Activated naive CD8-positive, alpha-beta T cell treated with anti-CD3 and anti-CD28 coated beads for 36 hours (primary cell): ENCODE measurements at places on chromosomes 12 and 14. TPM values are rescaled to one million over a fixed set of nuclear protein-coding genes. Genes with fewer than 3 reads are reported as not detected.

GRCh38 chr12:107331912-107332311, 238.6 kb upstream of the CRY1 start:
- no peak for DNase-seq

Gene C12orf50
- total RNA-seq = 0.16 TPM

- no peak for DNase-seq
These were observed 118.3 kb downstream of the ETV6 start for GRCh38 chr12:11767798-11768197.

GRCh38 chr12:53994264-53995001, 5.5 kb upstream of the HOXC9 start:
- DNase-seq = no peak

GRCh38 chr14:91398707-91399106, 18.9 kb downstream of the CCDC88C start:
- DNase-seq = no peak

Gene NELL2
- 134 TPM for total RNA-seq

DNA sequence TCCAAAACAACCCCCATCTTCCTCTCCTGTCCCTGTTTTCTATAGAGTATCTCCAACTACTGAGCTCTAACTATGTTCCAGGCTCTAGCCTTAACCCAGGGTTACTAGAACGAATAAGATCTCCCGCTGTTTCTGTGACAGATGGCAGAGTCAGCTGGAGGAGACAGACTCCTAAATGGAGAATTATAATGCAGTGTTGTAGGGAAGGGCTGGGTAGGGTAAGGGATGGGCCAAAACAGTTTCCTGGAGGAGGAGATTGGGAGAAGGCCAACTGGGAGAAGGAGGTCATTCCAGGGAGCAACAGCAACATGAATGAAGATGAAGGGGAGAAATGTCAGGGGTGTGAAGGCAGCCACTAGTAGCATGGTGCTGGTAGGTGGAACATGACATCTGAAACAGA, 73.4 kb upstream of the ANO4 start:
- no peak for DNase-seq

DNA sequence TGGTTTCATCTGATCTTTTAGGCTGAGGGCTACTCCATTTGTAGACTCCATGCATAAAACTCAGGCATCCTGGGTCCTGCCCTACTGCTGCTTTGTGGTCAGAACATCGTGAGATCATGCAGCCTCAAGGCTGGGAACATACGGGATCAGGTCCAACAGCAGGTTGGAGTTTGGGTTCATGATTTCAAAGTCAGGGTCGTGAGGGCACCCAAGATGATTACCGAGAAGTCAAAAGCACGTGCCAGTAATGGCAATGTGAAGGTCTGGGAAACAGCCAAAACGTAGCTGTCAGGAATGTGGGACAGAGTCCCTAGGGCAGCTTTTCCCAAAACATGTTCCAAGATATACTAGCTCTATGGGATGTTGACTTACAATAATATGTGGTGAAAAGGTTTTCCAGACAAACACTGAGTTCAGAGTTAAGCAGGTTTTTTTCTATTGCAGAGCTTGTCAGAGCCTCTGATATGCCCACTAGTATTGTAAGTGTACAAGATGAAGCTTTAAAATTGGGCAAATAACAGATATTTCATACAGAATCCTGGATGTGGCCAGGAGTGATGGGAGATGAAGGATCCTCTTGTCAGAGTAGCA, 130.3 kb upstream of the DNM1L start:
- DNase-seq = no peak

DNA sequence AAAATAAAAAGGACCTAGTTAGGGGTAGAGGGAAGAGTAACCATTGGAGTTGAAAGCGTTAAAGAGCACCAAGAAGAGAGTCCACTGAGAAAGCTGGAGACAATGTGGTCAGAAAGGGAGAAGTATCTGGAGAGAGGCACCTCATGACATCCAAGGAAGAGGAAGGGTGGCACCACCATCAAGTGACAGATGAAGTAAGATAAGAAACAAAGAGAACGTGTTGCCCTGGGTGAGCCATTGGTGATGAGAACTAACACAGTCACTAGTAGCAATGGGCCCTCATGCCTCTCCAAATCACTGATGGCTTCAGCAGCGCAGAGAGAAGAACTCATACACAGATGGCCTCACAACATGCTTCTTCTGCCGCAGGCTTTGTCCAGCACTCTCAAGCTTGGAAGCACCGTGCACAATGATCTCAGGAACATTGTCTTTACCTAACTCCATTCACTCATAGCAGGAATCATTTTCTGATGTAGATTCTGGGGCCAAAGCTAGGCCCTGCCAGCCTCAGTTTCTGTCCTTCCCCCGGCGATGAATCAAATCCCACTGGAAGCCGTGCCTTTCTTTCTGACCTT, 252.9 kb downstream of the DPF3 start:
- DNase-seq = no peak

DNA sequence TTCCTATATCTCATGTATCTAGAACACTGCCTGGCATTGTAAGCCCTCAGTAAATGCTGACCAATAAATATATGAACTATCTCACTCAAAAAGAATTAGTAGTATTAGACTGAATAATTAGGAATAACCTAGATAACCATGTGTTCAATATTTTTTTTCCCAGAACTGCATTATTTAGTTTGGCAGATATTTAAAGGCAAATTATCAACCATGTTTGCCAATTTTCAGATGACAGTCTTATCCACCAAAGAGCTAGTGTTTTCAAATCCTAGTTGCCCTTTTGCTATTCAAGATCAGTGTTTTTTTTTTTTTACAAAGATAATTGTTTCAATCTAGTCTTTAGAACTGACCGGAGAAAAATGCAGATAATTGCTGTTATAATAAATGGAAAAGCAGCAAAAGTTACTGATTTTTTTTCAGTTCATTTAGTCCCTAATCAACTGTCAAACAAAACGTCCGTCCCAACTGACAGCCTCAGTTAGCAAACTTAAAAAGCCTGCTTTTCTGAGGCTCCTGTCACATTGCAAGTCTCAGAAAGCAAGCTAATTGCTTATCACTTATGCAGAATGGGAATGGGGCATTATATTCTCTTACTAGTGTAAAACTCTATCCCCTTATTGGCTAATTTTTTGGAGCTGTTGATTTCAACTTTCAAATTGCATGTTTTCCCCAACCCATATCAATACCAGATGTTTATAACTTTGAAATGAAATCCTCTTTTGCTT, 203.2 kb downstream of the PAWR start:
- no peak for DNase-seq

Gene NTN4
- not detected for total RNA-seq

DNA sequence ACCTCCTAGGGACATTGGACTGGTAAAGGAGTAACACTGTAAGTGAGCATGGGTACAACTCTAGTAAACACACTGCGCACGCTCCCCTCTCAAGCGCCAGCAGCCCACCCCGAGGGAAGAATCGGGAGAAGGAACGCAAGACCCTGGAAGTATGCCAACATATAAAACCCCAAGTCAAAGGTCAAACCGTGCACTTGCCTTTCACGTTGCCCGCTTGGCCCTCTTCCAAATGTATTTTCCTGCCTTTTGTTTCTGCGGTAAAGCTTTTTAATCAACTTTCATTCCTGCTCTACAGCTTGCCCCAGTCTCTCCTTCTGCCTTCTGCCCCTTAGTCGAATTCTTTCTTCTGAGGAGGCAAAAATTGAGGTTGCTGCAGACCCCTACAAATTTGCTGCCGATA, 17.6 kb upstream of the CHST11 start:
- no peak for DNase-seq

Gene DUSP6
- total RNA-seq = 15.6 TPM

- DNase-seq = no peak
These were observed 2.0 kb upstream of the FZD10 start for GRCh38 chr12:130160306-130160705.

DNA sequence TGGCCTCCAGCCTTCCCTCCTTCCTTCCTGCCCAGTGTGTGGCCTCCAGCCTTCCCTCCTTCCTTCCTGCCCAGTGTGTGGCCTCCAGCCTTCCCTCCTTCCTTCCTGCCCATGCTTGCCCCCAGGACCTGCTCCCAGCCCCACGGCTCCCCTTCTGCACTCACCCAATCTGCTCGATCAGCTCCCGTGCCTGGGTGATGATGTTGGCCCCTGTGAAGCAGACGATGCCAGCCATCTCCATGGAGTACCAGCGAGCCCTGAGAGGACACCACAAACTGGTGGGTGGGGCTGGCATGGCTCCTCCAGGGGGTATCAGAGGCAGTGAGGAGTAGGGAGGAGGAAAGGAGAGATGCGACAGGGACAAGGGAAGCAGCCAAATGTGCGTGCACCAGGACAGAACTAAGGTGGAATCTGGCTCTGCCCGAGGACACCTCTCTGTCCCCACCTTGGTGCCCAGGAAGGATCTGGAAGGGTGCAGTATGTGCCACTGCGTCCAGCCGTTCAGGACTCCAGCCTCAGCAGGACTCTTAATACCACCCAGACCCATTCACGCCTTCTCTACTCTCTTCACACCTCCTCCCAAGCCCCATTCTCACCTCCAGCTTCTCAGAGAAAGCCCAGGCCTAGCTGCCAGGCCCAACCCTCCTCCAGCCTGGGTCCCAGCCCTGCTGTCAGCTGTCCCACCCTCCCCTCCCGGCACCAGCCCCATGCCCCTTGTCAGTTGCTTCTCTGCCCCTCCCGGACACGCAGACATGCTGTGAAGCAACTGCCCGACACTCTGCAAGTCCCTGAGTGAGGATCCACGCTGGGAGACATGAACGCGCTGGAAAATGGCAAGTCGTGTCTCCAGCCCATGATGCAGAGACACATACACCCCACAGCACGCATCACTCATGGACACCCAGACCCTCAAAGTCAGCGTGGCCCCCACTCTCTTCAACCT, 22.7 kb downstream of the POLE start:
- DNase-seq = no peak

Gene CCDC177
- not detected for total RNA-seq

GRCh38 chr12:112236786-112237185, 111.4 kb downstream of the TRAFD1 start:
- DNase-seq = no peak

- DNase-seq = no peak
These were observed 63.7 kb upstream of the BDKRB2 start for GRCh38 chr14:96140952-96141351.

Gene TCL1B
- not detected for total RNA-seq

- DNase-seq = no peak
These were observed 4.5 kb downstream of the AJUBA start for GRCh38 chr14:22977684-22978486.

GRCh38 chr14:104722938-104723650, 935 bp upstream of the ADSS1 start:
- no peak for DNase-seq

GRCh38 chr12:65961190-65962035, 137.1 kb downstream of the HMGA2 start:
- DNase-seq = no peak

DNA sequence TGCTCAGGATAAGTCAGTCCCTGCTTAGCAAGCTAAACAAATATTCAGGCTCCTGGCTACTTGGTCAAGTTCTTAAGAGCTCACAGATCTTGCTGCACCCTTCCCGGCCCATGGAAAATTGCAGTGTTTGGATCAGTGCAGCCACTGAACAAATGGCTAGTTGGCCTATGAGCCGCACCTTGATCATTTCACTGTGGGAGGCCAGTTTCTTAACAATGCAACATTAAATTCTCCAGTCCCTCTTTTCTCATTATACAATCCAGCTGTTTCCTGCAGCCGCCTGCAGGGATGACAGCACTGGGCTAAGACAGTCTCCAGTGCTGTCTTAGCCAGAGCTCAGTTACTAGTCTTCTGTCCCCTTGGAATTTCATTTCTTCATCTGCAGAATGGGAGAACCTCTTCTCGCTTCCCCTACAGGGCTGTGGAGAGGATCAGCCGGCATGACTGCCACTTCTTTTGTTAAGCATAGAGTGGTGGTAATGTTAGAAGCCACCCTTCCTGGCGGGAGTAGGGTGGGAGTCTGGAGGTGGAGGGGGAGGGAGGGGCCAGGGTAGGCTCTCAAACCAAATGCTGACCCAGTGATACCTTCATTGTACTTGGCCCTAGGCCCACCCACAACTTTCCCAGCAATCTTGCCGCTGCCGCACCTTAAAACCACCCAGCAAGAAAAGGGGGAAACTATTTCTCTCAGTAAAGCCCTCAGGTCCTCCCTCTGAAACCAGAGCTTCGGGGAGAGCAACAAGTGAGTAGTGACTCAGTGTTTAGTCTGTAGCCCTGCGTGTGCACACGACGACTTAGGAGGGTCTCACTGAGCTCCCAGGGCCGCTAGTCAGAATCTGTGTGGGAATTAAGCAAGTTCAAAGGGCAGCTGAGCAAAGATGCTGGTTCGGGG, 145.7 kb downstream of the NUAK1 start:
- DNase-seq = no peak

- DNase-seq = no peak
These were observed 94.1 kb downstream of the SLC35F4 start for GRCh38 chr14:57771801-57772200.

DNA sequence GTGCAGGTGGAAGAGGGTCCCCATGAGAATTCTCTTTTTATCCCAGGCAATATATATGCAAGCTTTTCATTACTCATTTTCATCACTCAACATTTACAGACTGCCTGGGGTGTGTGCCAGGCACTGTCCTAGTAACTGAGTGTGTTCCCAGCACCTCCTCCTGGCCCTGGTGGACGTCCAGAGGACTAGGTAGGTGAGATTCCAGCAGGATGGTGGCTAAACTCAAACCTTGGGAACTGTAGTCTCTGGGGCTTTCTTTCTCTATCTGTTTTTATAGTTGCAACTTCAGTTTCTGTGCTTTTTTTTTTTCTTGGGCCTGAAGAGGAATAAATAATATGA, 63.8 kb downstream of the SUSD6 start:
- DNase-seq = no peak
